Mesenteric fat pad (tissue), 1 donor: ENCODE measurements at places on chromosomes 11 and 22.

DNA sequence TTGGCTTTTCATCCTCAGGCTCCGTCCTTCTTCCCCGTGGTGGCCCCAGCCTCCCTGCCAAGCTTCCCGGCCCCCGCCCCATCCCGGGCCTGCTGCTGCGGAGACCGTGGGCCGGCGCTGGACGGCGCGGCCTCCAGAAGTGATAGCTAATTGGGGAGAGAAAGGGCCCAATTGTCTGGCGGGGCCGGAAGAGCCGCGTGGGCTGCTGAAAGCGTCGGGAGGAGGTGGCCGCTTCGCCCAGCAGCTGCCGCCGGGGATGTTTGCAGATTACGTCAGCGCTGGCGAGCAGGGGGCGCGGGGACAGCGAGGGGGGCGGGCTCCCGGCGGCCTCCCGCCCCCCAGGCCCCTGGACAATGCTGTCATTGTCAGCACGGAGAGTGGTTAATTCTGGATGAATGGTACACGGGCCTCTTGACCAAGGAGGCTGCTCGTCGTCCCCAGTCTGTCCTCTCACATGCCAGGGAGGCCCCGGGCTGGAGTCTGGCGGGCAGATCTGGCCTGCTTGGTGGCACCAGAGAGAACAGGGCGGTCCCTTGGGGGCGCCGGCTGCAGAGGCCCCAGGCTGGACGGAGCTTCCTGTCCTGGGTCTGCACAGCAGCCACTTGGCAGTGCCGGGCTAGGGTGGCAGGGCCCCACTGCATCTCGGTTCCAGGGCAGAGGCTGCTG lies 1.6 kb downstream of the SMIM38 start:
- peak; percentile 81 for DNase-seq

DNA sequence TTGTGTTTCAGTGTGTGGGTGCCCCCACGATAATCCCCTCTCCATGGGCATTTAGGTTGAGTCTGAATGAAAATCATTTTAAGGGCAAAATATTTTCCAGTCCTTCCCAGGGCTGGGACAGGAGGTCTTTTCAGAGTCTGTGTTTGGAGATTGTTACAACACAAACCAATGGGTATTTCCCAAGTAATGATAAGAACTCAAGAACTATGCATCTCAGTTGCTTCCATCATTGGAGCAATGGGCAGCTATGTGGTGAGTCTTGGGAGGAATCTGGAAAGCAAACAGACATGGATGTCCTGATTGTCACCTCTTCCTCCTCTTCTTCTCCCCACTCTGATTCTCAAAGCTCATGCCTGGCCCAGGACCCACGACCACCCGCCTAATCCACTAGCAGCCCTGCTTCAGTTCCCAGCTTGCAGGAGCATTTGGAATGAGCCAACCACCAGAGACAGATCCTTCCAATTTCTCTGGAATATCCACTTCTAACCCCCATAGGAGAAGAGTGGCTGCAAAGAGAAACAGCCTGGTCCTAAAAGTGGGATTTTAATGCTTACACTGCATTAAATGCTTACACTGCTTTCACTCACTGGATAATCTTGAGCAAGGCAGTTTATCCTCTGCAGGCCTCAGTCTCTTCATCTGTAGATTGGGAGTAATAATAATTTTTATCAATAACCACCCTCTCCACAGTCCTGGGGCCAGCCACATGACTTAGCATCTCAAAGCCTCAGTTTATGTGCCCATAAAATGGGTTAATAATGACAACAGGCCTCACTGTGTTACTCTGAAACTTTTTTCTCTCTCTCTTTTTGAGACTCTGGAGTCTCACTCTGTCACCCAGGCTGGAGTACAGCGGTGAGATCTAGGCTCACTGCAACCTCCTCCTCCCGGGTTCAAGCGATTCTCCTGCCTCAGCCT lies 404.3 kb downstream of the MN1 start:
- no peak for DNase-seq

GRCh38 chr11:122627745-122628144 lies 27.8 kb upstream of the UBASH3B start:
- no peak for DNase-seq

- no peak for DNase-seq
Observed at GRCh38 chr11:127493330-127494022, 492.9 kb upstream of the KIRREL3 start.
